SK-N-SH treated with all-trans-retinoic acid at 6 μM for 48 hours (cell line): ENCODE measurements at places on chromosomes 11 and 22.

GRCh38 chr22:45053571-45053970 lies 43.8 kb upstream of the PHF21B start:
- ATAC-seq: no peak

GRCh38 chr11:102708654-102709053 lies 3.1 kb upstream of the MMP27 start:
- ATAC-seq: no peak

GRCh38 chr11:73236205-73236765 lies 18.2 kb downstream of the P2RY2 start:
- no peak for ATAC-seq

DNA sequence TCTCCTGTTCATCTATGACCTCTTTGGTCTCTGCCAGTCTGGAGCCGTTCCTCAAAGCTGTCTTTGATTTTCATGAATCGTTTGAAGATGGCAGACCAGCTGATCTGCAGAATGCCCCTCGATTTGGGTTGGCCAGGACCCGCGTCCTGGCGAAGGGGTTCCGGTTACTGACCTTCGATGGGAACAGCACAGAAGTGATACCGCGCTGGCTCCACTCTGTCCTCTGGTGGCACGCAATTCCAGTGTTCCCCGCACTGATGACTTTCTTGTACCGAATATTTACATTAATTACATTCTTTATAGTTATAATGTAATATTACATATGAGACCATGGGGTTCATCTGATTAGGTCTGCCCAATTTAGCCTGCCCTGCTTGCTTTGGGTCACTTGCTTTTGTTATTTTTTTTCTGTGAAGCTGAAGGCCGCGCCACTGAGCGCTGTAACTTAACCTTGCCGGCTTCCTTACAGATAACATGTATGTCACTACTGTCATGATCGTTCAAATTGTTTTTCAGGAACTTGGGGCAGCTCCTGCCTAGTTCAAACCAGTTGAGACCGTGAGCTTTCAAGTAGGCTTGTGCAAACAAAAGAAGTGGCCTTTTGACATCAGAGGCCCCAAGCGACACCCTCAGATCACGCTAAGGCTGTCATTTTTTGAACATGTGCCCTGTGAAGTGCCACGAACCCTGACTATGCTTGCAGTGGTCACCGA lies 4.1 kb upstream of the USP18 start:
- ATAC-seq: no peak

DNA sequence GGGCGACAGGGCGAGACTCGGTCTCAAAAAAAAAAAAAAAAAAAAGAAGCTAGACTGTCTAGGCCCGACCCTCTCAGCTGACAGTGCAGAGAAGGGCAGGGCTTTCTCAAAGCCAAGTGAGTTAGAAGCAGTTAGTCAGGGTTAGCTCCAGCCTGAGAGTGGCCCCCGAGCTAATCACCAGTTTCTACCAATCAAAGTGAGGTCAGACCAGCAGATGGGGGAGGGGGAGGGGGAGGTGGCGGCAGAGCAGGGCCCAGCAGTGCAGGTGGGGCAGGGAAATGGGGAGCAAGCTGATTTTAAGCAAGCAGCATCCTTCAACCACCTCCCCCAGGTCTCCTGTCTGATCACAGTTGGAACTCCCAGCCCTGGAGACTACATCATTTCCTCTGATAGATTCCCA lies 55.3 kb upstream of the PRR5 start:
- ATAC-seq: no peak

GRCh38 chr11:65315866-65316226 lies 1.2 kb downstream of the CDC42EP2 start:
- no peak for ATAC-seq

- ATAC-seq: no peak
Observed at GRCh38 chr22:38489142-38489541, 17.0 kb downstream of the DDX17 start.

GRCh38 chr11:119673759-119674336 lies 55.2 kb downstream of the NECTIN1 start:
- no peak for ATAC-seq

GRCh38 chr22:40179526-40179925 lies 1.8 kb downstream of the TNRC6B start:
- no peak for ATAC-seq

GRCh38 chr11:107282195-107282594 lies 175.4 kb downstream of the CWF19L2 start:
- no peak for ATAC-seq

GRCh38 chr11:8093931-8094575 lies 13.0 kb downstream of the TUB start:
- no peak for ATAC-seq

- peak; percentile 80 for ATAC-seq
Observed at GRCh38 chr11:119422809-119423508, at the start of gene THY1. THY1 (minus strand) TSS chr11:119423172; CDS start chr11:119420905, 2,267 bp downstream.

DNA sequence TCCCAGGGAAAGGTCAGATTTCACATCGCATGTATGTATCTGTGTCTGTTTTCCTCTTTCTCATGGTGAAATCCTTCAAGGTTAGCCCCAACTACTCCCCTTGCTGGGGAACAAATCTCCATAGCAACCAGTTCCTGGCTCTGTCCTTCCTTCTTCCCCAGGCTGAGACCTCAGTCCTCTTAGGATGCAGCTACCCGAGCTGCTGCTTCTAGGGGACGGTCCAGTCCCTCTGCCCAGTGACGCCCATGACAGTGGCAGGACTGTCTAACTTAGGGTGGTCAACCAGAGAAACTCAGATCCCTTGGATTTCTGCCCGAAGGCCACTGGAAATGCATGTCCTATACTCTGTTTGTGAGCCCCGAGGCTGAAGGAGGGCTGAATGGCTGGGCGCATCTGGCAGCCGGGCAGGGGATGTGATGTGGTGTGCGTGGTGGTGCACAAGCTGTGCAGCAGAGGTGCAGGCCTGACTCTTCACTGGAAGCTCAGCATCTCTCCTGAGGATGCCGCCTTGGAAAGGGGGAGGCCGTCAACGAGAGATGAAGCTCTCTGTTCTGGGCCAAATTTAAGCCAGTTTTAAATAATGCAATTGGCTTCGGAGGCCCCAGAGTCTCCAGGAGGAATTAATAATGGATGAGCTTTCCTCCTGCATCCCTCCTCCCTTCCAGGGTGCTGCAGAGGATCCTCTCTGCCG lies 118.7 kb upstream of the B3GAT1 start:
- no peak for ATAC-seq

DNA sequence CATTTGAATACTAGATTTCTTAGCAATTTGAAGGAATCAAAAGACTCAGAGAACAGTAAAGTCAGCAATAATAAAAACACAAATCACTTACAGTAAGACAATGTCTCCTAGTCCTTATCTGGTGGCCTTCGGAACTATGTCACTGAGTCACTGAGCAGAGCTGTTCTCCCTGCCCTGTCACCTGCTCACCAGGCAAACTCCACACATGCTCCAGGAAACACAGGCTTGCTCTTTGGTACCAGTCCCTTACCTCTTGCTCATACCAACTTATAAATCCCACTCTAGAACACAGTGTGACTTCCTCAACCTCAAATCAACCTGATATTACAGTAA lies 81.1 kb upstream of the CHRM4 start:
- peak; percentile 36 for ATAC-seq
